ENCODE measurements at places on chromosomes 13 and 19.

- DNase-seq: peak; percentile 23
These were observed 5.0 kb downstream of the ZSCAN5A start for GRCh38 chr19:56309511-56310185.

DNA sequence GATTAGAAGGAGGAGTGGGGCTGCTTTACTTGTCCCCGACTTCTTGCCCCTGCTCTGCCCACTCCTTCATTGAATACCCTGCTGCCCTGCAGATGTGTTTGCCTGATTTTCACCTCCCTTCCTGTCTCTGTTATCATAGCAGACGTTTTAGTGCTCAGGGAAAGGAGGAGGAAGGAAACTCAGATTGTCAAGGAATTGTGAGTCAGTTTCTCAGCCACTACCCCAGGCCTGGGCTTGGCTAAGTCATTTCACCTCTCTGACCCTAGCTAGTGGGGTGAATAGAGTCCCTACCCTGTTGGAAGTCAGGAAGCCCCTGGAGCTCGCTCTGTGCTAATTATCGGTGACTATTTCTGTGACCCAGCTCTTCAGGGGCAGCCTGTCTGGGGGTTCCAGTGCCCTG is 3.9 kb downstream of the BCKDHA start:
- no peak for DNase-seq

- DNase-seq: no peak
These were observed 115.6 kb upstream of the NBEA start for GRCh38 chr13:34826432-34826831.

DNA sequence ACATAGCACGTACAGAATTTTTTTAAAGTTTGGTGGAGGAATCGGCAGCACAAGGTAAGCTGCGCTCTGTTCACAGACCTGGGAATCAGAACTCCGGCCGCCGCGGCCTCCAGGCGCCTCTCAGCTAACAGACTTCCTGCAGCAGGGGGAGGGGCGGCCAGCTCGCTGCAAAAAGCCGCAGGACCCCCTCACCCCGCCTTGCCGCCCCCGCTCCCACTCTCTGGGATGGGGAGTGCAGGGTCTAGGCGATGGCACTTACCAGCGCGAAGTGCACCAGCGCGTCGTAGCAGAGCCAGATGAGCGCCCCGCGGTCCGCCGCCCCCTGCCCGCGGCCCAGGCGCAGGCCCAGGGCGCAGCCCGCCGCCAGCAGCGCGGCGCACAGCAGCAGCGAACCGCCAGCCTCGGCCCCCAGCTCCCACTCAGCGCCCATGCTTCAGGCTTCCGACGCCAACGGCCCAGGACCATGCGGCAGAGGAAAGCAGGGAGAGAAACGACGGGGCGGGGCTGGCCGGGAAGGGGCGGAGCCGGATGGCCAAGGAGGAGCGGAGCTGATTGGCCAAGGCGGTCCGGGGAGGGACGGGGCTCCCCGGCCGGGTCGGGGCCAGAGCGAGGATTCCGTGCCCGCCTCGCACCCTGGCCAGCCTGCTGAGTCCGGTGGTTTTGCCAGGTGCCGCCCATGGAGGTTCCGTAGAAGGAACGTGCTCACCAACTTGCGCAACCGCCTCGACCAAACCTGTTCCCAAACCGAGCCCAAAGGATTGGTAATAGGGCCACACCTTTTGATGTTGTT is at the start of gene EBPL:
EBPL (minus strand) TSS at position 492 of the 790 bp plus-strand sequence; CDS start at position 430, 62 bp downstream.
- DNase-seq: peak; percentile 76

DNA sequence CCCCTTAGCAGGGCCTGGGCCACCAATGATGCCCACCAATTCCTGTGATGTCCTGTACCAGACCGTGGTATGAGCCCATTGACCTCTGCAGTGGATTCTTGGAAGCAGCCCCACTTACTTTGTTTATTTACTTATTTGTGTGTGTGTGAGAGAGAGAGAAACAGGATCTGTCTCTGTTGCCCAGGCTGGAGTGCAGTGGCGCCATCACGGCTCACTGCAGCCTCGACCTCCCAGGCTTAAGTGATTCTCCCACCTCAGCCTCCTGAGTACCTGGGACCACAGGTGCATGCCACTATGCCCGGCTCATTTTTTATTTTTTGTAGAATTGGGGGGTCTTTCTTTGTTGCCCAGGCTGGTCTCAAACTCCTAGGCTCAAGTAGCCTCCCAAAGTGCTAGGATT is 13.0 kb downstream of the MYO9B start:
- DNase-seq: no peak

GRCh38 chr13:19759669-19760068 is 23.1 kb downstream of the PSPC1 start:
- DNase-seq: no peak

DNA sequence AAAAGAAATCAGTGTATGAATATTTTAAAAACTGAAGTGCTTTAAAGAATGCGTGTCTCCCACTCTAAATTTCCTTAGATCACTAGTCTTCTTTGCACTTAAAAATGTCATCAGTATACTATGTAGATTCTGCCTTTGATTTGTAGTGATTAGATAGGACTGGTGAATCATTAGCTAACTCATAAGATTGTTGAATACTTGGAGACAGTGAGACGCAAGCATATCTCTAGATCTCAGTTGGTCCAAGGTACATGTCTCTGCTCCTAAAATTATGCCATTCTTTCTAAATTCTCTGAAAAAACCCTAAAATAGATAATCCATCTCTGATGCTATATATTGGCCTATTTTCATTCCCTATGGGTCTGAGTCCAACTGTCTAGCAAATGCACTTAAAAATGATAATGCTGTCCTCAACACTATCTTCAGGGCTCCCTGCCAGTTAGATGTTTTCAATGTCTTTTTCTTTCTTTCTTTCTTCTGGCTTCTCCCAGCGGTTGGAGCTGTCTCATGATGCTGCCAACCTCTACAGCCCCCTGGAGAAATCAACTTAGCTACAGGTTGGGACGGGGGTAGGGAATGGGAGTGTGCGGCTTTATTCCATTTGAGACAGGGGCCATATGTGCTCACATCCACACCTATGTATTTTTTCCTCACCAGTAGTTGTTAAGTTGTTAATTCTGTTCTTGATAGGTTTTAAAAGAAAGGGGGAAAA is 301.0 kb downstream of the NDFIP2 start:
- no peak for DNase-seq

DNA sequence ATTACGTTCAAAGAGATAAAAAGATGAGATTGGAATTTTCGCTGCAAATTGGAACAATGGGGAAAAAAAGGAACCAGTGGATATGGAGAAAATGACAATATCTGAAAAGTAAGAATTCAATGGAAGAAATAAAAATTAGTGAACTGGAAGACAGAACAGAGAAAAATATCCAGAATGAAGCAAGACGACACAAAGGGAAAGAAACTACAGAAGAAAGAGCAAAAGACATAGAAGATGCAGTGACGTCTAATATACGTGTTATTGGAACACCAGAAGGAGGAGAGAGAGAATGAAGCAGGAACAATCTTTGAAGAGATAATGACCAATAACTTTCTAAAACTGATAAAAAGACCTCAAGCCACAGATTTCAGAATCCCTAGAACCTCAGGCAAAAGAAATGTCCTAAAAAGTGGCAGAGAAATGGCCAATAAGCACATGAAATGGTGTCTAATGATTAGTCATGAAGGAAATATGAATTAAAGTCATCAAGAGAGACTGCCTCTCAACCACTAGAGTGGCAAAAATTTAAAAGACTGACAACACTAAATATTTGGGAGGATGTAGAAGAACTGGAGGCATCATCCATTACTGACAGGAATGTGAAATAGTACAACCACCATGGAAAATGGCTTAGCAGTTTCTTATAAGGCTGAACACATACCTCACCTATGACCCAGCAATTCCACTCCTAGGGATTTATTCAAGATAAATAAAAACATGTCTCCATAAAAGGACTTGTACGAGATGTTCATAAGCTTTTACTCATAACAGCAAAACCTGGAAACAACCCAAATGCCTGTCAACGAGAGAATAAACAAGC is 56.5 kb downstream of the GADD45B start:
- DNase-seq: no peak

DNA sequence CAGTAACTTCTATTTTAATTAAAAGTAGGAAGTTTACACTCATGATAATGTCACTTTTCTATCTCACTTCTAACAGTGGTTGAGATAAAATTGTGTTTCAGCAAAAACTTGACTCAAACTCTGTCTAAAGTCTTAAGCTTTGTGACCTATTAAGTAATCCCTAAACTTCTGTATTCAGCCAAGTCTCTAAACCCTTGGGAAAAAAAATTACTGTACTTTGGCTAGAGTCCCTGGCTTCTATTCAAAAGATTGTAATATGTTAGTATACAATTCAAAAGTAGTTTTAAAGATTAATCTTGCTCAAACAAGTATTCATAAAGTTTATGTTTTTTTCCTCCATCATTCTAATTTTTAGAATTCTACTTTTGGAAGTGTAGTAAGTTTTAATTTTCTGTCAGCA is 1248.8 kb downstream of the UQCRFS1 start:
- no peak for DNase-seq

GRCh38 chr19:55391702-55392615 is 6.2 kb downstream of the RPL28 start:
- DNase-seq: no peak

GRCh38 chr19:34588249-34588648 is 88.7 kb downstream of the SCGB2B2 start:
- DNase-seq: no peak

GRCh38 chr19:46634045-46634655 is 1.9 kb downstream of the GNG8 start:
- peak; percentile 71 for DNase-seq

- DNase-seq: no peak
These were observed 3.4 kb downstream of the LAIR2 start for GRCh38 chr19:54506079-54506478.

DNA sequence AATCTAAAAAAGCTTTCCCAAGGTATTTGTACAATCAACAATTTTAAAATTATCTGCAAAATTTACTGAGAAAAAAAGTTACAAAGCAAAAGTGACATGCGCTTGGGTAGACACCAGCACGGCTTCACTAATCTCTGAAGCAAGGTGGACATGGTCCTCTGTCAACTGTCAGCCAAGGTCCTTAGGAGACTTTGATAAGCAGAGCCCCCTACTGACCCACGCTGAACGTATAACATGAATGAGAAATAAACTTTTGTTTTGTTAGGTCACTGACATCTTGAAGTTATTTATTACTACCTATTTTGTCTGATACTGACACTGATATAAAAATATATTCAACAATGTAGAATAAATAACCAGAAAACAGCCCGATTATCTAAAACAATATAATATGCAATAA is 100.7 kb upstream of the OBI1 start:
- DNase-seq: no peak

Measured in NCI-H1105 (cell line).